ENCODE measurements at places on chromosomes 1 and 21.

GRCh38 chr1:204842892-204843291, 27.8 kb upstream of the NFASC start:
- no peak for DNase-seq

DNA sequence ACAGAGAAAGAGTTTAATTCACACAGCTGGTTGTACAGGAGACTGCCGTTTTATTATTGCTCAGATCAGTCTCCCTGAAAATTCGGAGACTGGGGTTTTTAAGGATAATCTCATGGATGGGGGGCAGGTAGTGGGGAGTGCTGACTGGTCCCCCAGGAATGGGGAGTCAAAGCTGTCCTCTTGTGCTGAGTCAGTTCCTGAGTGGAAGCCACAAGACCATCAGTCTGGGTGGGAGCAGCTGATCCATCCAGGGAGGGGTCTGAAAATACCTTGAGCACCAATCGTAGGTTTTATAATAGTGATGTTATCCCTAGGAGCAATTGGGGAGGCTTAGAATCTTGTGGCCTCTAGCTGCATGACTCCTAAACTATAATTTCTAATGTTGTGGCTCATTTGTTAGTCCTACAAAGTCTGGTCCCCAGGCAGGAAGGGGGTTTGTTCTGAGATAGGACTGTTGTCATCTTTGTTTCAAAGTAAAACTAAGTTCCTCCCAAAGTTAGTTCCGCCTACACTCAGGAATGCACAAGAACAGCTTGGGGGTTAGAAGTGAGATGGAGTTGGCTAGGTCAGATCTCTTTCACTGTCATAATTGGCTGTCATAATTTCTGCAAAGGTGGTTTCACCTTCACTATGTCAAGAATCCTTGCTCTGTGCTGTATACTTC, 50.3 kb downstream of the TRAF5 start:
- DNase-seq = no peak

- DNase-seq = no peak
These were observed 27.4 kb downstream of the CHML start for GRCh38 chr1:241612533-241613477.

DNA sequence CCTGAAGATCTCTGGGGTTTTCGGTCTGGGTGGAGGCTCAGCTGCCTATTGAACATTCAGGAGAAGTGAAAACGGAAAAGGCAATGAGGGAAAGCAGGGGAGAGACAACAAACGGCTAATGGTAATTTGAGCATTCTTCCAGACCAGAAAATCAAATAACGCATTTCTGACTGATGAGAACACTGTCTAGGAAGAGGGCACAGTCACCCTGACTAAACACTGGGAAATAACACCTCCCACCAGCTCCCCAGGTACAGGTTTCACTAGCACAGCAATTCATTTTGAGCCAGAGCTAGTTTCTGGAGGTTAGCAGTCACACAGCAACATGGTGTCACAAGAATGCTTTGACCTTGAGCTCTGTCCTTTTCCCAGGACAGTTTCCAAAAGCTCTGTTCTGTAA, 21.1 kb downstream of the NCF2 start:
- no peak for DNase-seq

GRCh38 chr1:243658594-243659105, 191.4 kb downstream of the AKT3 start:
- no peak for DNase-seq

GRCh38 chr1:50424884-50425375, 1.7 kb upstream of the DMRTA2 start:
- DNase-seq = no peak

GRCh38 chr1:192877283-192877886, 68.5 kb downstream of the RGS2 start:
- no peak for DNase-seq

- DNase-seq = no peak
These were observed 101.0 kb downstream of the KIF26B start for GRCh38 chr1:245255783-245256182.

- DNase-seq = no peak
These were observed 54.4 kb downstream of the DOP1B start for GRCh38 chr21:36210779-36211659.

DNA sequence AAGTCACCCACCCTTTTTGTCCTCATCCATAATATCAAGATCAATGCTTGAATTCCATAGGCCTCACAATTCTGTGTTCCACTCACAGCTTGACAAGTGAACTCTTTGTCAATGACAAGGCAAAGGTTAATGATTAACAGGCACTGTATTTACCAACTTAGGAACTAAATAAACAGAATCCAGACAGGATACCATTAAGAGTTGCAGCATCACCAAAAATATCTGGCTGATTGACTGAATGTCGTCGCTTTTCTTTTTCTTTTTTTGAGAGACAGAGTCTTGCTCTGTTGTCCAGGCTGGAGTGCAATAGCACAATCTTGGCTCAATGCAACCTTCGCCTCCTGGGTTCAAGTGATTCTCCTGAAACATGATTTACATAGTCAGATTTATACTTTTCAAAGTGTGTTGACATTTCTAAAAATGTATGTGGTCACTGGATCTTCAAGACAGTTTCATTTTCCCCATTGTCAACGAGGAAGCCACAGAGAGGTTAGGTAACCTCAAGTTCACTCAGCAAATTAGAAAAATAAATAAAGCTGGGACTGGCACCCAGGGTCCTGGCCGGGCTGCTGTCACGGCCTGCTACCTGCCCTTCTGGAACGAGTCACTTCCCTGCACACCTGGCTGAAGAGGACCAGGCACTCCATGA, 81.0 kb downstream of the PDE9A start:
- DNase-seq = no peak

DNA sequence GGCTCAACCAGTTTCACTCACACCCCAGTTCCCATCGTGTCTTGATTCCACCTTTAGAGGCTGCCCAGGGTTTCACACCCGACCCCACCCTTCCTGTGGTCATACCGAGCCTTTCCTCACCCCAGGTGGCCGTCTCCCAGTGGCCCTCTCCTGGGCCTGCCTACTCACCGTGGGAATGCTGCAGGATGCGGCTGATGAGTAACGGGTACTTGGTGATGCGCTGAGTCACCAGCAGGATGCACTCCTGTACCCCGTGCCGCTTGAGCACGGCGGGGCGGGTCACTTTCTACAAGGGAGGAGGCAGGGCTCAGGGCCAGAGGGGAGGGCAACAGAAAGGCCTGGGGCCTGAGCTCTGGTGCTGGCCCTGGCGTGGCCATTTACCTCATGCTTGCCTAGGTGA, 16.4 kb downstream of the ARHGEF2 start:
- DNase-seq = no peak

- DNase-seq = no peak
These were observed 148.4 kb downstream of the TLR5 start for GRCh38 chr1:222994511-222995235.

- DNase-seq = no peak
These were observed 33.0 kb upstream of the H6PD start for GRCh38 chr1:9201401-9202239.

GRCh38 chr1:6385488-6386191, 7.9 kb downstream of the ACOT7 start:
- DNase-seq = no peak

- peak; percentile 26 for DNase-seq
These were observed at the start of gene VANGL2 for GRCh38 chr1:160400223-160400645. Gene VANGL2, plus strand, starts transcription at chr1:160400564. Its CDS starts 15,274 bp downstream, at chr1:160415838.

DNA sequence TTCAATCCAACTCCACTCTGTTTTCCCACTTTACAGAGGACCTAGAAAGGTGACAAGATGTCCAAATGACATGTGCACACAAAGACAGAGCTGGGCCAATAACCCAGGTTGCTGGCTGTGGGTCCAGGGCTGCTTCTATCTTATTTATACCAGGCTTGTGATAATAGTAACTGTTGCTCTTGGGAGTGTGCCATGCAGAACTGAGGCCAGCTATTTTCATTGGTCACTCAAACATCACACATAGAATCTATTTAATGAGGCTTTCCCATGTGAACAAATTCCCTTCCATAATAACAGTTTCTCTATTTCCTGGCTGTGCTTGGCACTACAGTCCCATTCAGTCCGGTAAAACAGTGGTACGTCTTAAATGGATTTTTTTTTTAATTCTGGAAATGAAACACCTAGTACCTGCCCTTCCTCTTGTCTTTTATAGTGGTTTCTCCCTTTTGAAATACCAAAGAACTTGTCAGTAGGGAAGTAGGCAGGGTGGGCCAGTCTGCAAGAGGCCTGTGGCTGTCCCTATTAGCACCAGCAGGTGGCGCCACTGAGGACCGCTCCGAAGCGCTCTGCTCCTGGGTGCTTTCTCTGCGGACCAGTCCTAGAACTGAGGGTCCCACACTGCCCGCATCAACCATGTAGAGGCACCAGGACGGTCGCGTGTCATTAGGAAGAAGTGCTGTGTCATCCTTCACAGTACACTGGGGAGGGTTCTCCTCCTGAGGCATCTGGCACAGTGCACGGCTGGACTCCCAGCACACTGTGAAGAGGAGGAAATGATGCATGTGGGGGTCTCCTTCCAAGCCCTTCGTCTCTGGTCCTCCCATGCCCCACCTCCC, 52.1 kb downstream of the GPR161 start:
- peak; percentile 42 for DNase-seq
